ENCODE measurements at places on chromosomes 2 and 18.

- no peak for DNase-seq
Measured at GRCh38 chr2:106988361-106988760, 102.4 kb upstream of the ST6GAL2 start.

DNA sequence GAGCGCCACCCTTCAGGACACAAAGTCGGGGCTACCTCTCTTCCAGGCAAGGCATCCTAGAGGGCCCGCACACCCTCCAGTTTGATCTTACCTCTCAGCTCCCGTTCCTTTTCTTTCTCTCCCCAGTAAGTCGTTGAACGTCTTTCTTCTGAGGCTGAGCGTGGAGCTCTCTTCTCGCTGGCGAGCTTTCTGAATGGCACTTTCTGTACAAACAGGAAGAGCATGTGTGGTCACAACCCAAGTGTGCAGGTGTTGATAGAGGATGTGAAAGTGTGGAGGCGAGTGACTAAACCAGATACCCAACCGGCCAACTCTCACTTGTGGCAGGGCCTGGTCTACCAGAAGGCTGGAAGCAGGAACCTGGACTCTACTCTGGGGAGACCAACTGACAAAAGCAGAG lies at the start of gene AFF3:
Gene AFF3, minus strand, starts transcription at position 198 of the 400 bp plus-strand sequence. CDS start 38,136 bp downstream, outside the sequence.
- DNase-seq = no peak

- DNase-seq = no peak
Measured at GRCh38 chr18:74766251-74766650, 168.6 kb downstream of the ZNF407 start.

- DNase-seq = peak; percentile 88
Measured at GRCh38 chr2:231713730-231714638, 5.7 kb downstream of the PTMA start.
